ENCODE measurements at places on chromosomes 6 and 20.

GRCh38 chr6:37520926-37521325 lies 21.2 kb upstream of the CCDC167 start:
- no peak for DNase-seq

DNA sequence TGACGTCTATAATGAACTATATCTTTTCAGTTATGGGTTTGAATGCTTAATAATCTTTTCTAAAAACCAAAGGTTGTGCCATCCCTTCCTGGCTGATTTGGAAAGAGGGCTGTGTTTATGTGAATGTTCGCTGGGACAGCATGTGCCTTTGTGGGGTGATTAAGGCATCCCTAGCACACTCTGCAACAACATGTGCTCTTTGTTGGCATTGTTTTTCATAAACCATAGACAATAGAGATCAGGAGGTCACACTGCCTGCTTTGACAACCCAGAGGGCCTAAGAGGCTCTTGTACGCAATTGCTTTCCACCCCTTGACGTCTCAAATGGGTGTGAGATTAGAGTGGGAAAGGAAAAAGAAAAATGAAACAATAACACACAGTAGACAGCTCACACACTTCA lies 116.0 kb downstream of the LRRC1 start:
- DNase-seq, result no peak

- DNase-seq, result peak; percentile 54
These were observed 474 bp downstream of the RBM38 start for GRCh38 chr20:57391439-57392301.

- no peak for DNase-seq
These were observed 60.1 kb downstream of the FUT9 start for GRCh38 chr6:96075826-96076225.

DNA sequence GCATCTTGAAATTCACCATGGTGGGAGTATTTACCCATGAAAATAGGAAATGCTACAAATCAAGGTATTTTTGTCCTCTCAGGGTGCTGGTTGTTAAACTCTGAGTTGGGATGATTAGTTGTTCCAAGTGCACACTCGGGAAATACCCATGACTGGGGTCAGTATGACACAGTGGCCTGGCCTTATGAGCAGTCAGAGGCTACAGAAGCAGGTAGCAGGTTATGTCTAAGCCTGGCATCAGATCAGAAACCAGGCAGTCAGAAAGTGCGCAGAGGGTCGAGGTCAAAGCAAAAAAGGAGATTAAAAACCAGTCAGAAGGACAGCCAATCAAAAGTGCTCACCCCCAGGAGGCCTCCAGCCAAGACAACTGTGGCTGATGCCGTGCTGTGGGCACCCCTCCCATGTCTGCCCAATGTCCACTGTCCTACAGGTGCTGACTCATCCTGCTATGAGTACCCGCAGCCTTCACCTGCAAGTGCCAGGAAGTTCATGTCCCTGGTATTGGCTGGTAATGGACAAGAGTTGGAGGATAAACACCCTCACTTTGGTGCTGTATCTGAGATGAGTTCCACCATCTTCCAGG lies 117.4 kb upstream of the SLC24A3 start:
- no peak for DNase-seq

DNA sequence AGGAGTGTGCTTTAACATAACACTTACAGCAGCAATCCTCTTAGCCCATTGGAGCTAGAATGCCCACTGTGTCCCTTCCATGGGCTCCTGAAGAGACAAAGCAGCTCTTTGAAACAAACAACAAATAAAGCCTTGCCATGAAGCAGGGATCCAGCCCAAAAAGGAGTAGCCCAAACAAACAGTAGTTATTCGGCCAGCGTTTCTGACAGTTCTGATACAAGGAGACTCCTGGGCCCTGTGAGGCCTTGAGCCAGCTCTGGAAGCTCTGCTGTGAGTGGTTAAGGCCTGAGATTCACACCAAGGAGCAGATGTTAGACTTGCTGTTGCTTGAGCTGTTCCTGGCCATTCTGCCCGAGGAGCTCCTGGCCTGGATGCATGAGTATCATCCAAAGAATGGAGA lies 16.9 kb upstream of the ZSCAN16 start:
- DNase-seq, result no peak

DNA sequence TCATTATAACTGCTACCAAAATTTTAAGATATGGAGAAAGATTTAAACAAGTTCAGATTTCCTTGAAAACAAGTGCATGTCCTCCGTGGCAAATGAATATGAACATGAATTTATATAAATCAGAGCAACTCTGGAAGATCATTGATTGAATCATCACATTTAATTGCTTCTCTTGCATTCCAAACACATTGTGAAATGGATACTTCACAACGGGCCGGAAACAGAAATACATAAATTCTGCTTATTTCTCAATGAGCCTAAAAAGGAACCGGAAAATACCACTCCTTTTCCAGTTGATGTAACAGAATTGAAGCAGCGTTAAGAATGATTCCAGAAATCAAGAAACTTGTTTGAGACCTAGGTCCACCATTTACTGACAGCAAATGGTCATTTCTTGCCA lies 134.6 kb upstream of the BTN3A2 start:
- no peak for DNase-seq

DNA sequence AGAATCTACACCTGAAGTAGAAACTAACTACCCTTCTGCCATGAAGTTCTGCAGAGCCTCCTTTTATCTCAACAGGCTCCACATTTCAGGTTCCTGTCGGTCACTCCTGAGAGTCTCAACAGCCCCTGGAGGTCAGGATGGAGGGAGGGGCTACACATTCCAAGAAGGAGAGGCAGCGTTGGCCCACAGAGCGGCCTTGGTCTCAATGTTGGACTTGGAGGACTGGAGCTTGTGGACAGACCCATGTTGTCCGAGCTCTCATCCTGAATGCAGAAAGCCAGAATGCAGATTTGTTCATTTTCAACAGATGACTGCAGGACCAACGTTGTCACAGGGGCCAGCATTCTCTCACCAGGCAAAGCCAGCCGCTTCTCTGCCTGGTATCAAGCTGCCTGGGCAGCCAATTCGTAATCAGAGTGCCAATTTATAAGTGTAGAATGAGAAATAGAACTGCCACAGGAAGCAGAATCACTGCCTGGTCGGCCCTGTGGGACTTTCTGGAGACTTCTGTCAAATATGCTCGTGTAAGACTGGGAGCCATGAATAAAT lies 212.5 kb upstream of the SNX9 start:
- no peak for DNase-seq

- no peak for DNase-seq
These were observed 68.2 kb upstream of the EYA2 start for GRCh38 chr20:46826343-46826984.

DNA sequence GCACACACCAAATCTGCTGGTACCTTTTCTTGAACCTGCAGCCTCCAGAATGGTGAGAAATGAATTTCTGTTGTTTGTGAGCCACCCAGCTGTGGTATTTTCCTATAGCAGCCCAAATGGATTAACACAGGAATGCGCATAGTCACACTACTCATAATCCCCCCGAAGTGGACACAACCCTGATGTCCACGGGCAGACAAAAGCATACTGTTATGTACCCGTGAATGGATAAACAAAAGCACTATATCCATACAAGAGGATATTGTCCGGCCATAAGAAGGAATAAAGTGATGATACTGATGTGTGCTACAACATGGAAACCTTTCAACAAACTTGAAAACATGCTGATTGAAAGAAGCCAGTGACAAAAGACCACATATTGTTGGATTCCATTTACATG lies 25.1 kb upstream of the RPP40 start:
- DNase-seq, result no peak

- DNase-seq, result no peak
These were observed 203.1 kb downstream of the ASCC3 start for GRCh38 chr6:100678027-100678426.

DNA sequence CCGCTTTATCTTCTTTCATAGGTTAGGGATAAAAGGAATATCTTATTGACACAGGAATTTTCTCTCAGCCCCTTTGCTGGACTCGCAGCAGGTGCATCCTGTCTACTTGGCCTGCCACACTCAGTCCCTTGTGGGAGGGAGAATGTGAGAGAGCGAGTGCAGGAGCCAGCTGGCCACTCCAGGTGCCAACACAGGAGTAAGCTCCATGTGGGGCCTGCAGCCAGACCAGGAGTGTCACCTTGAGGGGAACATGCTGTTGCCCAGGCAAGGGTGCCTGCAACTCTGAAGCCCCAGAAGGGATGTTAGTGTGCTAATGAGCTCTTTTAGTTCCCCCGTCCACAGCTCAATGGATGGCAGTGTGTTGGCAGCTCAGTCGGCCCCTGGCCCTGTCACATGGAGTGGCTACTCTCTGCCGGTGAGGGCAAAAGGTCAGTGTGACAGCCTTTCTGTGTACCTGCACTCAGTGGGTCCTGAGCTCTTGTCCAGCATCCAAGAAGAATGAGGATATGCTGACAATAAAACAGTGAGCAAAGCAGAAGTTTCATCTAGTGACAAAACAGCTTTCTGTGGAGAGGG lies 57.1 kb downstream of the CRYBG1 start:
- DNase-seq, result no peak

DNA sequence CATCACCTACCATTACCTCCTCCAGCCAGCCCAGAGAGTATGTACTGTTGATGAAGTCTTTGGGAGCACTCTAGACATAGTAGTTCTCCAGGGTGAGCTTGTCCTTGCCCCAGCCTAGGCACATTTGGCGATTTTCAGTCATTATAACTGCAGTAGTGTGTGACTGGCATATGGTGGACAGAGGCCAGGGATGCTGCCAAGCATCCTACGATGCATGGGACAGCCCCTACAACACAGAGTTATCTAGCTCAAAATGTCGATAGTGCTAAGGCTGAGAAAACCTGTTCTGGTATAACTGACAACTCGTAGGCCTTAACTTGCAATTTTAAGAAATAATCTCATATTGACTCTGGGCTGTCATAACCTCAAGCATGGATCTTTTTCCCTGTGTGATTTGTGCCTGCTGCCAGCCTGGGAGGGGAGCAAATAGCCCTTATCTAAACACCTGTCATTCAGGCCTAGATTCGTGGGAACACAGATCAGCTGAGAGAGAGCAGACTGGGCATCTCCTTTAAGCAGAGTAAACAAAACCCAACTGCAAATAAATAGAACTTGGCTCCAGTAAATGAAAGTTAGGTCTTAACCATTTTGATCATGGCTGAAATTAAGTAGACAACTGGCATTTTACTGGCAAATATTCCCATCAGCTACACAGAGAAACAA lies 102.6 kb downstream of the SPTLC3 start:
- no peak for DNase-seq

- DNase-seq, result no peak
These were observed 239.6 kb upstream of the PLCB4 start for GRCh38 chr20:8829256-8829655.

GRCh38 chr20:38840894-38841470 lies 35.5 kb downstream of the PPP1R16B start:
- DNase-seq, result no peak

DNA sequence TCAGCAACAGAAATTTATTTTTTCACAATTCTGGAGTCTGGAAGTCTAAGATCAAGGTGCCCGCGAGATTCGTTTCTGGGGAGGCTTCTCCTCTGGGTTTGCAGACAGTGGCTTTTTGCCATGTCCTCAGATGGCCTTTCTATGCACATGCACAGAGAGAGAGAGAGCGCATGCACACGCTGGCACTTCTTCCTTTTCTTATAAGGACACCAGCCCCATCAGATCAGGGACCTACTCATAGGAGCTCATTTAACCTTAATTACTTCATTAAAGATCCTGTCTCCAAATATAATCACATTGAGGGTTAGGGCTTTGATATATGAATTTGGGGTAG lies 260.7 kb upstream of the PLCB4 start:
- DNase-seq, result no peak

GRCh38 chr6:161274898-161275297 lies 1.0 kb upstream of the AGPAT4 start:
- no peak for DNase-seq

- DNase-seq, result no peak
These were observed 5.5 kb upstream of the TFAP2D start for GRCh38 chr6:50707652-50708300.

DNA sequence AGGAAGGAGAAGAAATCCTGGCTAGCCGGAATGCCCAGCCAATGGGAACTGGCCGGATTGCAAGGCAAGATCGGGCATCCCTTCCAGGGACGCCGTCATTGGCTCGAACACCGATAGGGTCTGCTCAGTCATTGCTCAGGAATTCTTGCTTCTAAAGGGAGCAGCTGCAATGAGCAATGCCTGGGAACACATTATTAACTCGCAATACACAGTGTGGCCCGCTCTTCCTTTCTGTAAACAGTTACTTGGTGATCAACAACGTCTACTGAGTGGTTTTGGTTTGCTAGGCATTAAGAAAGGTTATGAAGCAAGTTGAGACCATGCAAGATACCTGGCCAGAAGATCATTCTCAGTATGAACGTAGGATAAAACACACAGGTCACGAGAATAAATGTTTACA lies 165.4 kb upstream of the CITED2 start:
- peak; percentile 82 for DNase-seq

GRCh38 chr6:114367315-114367961 lies 24.6 kb upstream of the HS3ST5 start:
- no peak for DNase-seq

DNA sequence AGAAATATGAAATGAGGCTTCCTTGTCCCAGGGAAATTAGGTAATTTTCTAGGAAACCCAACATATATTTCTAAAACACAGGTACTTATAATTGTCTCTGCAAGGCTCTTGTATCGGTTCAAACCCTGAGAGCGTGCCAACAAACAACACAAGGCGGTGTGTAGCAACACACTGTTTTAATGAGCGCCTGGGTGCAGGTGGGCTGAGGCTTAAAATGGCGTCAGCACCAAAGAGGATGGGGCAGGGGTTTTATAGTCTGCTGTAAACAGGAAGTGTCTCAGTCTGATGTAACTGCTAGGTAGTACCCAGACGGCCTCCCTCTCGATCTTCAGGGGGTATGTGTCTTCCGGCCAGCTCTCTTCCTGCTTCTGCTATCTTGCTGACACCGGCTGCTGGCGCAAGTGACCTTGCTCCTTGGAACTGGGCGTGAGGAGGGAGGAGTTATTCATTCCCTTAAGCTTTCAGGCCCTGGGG lies 69.7 kb downstream of the EPB41L2 start:
- no peak for DNase-seq

DNA sequence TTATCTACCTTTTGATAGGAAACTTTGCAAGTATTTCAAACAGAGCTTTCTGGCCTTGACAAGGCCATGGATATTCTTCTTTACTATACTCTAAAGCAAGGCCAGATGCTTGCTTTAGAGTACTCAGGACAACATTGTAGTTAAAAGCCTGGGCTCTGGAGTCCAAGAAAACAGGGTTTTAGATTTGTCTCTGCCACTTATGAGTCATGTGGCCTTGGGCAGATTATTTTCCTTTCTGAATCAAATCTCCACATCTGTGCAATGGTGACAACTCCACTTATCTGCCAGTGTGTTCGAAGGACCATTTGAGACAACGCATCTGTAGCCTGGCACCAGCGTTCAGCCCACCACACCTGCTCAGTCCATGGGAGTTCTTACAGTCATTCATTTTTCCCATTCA lies 265.9 kb upstream of the RIN2 start:
- no peak for DNase-seq

DNA sequence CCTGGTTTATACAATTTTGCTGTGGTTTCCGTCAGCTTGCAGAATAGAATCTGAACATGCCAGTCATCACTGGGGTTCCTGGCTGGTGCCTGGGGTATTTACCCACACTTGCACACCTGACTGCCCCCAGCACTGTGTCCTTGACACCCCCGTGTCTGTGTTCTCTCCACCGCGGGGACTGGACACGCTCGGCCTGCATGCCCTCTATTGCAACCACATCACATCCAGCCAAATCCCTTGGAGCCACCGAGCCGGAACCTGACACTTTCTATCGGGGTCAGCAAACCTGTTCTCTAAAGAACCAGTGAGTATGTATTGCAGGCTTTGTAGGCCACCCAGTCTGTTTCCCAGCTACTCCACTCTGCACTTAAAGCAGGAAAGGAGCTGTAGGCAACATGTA lies 527.5 kb downstream of the PRKN start:
- DNase-seq, result no peak

GRCh38 chr6:53725791-53726575 lies 60.4 kb upstream of the KLHL31 start:
- DNase-seq, result peak; percentile 79

Measured in Caco-2 (cell line).